Kidney tubule cell (primary cell): ENCODE measurements at places on chromosomes 5 and 9.

GRCh38 chr9:133725886-133726285 is 12.3 kb downstream of the SARDH start:
- DNase-seq = no peak

- DNase-seq = no peak
Measured at GRCh38 chr5:94689908-94690307, 71.4 kb downstream of the SLF1 start.

GRCh38 chr5:168947212-168947868 is 353.6 kb downstream of the SLIT3 start:
- DNase-seq = peak; percentile 49

- no peak for DNase-seq
Measured at GRCh38 chr5:25181249-25181648, 536.5 kb upstream of the CDH10 start.

DNA sequence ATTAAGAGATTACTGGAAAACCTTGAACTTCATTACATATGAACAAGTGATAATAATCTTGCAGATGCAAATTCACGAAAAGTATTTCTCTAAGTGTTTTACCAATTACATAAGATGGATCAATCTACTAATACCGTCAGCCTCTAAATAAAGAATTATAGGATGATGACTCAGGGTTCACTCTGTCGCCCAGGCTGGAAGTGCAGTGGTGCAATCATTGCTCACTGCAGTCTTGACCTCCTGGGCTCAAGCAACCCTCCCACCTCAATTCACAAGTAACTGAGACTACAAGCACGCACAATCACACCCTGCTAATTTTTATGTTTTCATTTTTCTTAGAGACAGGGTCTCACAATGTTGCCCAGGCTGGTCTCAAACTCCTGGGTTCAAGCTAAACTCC is 56.1 kb downstream of the CHD1 start:
- DNase-seq = peak; percentile 36

DNA sequence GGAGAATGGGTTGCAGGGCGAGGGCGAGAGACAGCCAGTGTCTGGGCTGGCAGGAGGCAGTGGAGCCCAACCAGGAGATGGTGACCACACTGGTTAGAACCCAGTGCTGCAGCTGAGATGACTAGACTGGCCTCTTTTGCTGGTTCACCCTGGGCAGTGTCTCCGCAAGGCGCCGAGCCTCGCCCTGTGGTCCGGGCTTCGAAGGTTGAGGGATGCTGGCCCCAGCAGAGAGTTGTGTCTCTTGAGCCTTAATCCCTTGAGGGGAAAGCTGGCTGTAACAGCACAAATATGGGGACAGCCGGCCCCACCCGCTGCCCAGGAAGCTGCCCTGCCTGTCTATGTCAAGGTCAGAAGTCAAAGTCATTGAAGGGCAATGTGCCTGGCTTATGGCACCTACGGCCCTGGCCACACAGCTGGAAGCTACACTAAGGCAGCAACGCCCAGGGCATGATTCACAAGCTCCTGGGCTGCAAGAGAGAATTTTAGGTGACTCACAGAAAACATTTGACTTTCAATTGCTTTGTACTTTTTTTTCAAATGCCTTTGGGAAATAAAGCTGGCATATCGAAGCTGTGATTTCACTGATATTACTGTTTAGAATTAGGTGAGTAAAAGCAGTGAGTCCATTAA is 33.3 kb downstream of the NKX2-5 start:
- DNase-seq = peak; percentile 78

DNA sequence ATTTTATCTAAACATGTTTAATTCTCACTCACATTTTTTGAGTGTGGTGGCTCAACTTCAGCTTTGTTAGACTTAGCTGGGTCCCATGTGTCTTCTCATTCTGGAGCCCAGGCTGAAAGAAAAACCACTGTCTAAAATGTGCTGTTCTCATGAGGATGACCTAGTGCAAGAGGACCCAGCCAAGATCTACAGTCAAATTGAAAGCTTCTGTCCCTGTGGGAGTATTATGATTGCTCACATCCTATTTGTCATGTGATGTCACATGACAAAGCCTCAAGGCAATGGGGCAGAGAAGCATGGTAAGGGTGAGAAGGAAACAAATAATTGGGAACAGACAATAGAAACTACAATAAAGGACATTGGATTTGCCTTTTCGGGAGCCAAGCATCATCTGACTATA is 113.4 kb upstream of the ASTN2 start:
- DNase-seq = no peak

DNA sequence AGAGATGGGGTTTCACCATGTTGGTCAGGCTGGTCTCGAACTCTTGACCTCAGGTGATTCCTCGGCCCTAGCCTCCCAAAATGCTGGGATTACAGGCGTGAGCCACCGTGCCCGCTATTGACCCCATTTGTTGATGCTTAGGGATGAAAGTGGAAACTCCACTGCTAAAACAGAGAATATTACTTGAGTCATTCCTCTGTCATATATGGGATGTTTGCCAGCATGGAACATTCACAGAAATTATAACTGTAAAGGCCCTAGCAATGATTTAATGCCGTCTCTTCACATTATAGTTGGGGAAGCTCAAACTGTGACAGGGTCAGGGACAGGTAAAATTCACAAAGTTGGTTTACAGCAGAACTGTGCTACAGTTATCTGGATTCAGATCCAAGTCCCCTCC is 94.5 kb downstream of the TMC1 start:
- DNase-seq = no peak

GRCh38 chr5:41286165-41286564 is 72.8 kb upstream of the C6 start:
- no peak for DNase-seq

- peak; percentile 51 for DNase-seq
Measured at GRCh38 chr5:45038366-45038987, 229.7 kb downstream of the MRPS30 start.

- no peak for DNase-seq
Measured at GRCh38 chr9:97072285-97072776, 33.4 kb upstream of the CTSV start.

- peak; percentile 38 for DNase-seq
Measured at GRCh38 chr5:176388003-176388443, 375 bp downstream of the NOP16 start.

DNA sequence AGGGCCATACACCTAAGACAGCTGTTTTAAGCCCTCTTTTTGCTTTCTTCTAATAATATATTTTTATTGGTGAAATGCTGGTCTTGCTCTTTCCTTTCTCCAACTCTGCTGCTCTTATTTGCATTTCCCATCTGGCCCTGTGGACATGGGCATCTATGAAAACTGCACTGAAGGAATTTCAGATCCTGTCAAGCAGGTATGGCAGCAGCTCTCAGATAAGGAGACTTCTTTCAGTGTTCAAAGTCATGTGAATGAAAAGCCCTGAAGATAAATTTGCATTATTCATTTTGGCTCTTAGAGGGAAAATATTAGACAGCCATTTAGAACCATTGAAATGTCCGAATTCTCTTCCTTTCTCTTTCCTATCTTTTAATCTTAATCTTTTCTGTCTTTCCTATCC is 668.0 kb upstream of the RIOK2 start:
- DNase-seq = no peak

DNA sequence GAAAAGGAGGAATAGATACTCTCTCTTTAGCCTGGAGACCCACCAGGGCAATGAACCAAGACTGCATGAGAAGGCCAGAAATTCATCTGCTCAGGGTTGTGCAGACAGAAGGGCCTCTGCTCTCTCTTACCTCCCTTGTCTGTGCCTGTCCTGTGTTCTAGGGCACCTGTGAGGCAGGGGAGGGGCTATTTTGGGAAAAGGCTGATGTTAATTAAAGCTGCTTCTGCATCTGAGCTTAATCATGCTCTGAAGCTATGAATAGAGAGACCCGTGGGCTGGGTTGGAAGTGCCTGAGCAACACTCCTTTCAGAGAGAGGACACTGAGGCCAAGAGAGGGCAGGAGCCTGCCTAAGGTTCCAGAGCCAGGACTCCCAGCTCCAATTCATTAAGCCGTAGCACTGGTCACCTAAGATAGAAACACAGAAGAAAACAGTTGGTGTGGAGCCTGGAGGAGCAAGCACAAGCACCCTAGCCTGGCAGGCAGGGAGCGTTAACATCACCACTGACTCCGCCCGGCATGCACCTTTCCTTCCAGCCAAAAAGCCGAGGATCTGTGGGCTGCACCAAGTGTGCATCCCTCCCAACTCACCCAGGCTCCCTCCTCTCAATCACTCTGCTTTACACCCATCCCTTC is 31.4 kb upstream of the STING1 start:
- no peak for DNase-seq

GRCh38 chr5:53825926-53826325 is 265.5 kb downstream of the NDUFS4 start:
- DNase-seq = no peak
